ENCODE measurements at places on chromosomes 13 and 19. TPM values are rescaled to one million over a fixed set of nuclear protein-coding genes. Genes with fewer than 3 reads are reported as not detected.
A peak's percentile ranks its signal among the peaks of the same experiment; 100 is the strongest.

Gene SCEL
- total RNA-seq = 3.9 TPM

Gene APOE
- total RNA-seq = 2.5 TPM

Gene SMAD9
- 0.10 TPM for total RNA-seq

Gene PRR36
- total RNA-seq = 1.6 TPM

Gene ZSCAN4
- not detected for total RNA-seq

Gene ADGRE2
- not detected for total RNA-seq

DNA sequence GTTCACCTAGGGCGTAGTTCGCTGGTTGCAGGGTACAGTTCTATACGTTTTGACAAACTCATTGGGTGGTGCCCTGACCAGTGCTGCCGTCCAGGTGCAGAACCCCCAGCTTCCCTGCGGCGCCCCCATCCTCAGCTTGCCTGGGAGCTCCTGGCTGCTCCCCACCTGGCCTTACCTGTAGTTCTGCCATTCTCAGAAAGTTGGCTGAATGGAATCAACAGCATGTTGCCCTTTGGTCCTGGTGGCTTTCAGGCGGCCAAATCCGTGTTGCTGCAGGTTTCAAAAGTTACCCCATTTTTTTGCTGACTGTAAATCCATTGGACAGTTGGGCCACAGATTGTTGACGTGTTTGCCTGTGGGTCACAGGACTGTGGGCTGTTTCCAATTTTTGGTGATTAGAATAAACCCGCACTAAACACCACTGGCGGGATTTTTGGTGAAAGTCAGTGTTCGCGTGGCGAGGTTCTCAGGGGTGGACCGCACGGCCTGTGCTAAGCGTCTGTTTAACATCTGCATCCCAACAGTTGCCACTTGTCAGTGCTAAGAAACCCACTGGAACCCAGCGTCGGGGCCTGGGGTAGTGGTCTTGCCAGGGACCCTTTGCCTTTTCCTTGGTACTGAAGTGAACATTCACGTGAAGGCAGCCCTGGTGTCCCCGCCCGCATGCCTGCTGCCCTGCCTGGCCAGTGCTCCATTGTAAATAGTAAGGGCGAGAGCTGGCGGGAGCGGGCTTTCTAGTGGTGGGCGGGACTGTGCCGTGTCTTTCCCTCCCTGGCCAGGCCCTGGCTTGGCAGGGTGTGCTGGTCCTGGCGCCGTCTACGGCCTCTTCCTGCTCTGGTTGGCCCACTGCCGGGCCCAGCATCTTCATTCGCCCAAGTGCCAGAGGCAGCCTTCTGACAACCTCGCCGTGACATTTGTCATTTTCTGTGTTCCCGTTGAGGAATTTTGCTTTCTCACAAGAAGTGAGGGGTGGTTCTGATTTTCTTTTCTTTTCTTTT is 3.3 kb downstream of the DOT1L start:
- peak; percentile 74 for DNase-seq

- DNase-seq = no peak
These were observed 6.9 kb downstream of the MYPOP start for GRCh38 chr19:45895519-45895972.

- DNase-seq = no peak
These were observed 45.9 kb upstream of the VSTM2B start for GRCh38 chr19:29479941-29480340.

GRCh38 chr19:17394891-17395415 is 957 bp upstream of the CCDC194 start:
- peak; percentile 54 for DNase-seq

GRCh38 chr13:50969691-50970090 is 60.1 kb downstream of the RNASEH2B start:
- DNase-seq = peak; percentile 30

DNA sequence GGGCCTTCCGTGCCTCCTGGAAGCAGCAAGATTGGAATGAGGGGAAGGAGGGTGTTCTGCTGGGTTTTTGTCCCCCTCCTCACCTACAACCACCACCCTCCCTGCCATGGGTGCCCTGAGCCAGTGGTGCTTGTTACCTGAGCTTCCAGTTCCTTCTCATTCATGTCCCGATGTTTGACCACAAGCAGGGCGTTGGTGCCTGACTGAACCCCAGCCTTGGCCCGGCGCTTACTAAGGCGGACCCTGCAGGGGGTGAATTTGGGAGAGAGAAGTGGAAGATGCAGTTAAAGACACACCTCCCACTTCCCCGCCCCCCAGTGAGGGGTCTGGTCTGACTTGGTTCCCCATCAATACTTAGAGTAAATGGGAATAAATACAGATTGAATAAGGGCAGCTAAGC is 4.3 kb downstream of the PAF1 start:
- no peak for DNase-seq

GRCh38 chr13:27704681-27705080 is 83.0 kb downstream of the POLR1D start:
- no peak for DNase-seq

DNA sequence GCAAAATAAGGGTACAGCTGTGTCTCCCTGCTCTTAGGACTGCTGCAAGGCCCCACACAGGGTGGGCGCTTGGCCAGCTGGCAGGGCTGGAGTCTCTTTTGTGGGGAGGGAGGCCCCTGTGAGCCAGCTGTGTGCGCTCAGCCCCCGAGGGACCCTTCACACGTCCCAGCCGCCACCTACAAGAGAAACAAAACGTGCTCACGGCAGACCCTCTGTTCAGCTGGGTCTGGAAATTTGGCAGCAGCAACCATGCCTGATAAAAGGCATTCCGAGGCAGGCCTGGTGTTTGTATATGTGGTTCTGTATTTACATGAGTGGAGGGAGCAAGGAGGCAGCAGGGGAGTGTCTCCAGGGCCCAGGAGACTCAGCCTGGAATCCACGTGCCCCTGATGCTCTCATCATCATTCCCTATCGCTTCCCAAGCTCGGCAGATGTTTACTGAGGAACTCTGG is 49.7 kb downstream of the CRTC1 start:
- no peak for DNase-seq

DNA sequence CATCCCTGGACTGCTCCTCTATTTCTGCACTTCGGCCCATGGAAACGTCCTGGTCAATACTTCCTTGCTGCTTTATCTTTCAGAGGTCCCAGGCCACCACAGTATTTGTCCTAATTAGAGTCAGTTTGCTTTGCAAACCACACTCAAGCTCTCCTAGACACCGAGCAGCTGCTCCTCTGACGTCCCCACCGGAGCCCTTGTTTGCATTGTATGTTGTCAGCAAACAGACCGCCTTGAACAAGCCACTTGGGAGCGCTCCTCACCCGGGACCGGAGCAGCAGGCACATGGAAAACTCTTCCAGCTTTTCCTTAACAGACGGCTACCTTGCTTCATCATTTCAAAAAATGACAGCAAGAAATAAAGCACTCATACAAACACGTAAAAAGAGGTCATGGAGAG is 51.5 kb upstream of the GTF3A start:
- peak; percentile 63 for DNase-seq

DNA sequence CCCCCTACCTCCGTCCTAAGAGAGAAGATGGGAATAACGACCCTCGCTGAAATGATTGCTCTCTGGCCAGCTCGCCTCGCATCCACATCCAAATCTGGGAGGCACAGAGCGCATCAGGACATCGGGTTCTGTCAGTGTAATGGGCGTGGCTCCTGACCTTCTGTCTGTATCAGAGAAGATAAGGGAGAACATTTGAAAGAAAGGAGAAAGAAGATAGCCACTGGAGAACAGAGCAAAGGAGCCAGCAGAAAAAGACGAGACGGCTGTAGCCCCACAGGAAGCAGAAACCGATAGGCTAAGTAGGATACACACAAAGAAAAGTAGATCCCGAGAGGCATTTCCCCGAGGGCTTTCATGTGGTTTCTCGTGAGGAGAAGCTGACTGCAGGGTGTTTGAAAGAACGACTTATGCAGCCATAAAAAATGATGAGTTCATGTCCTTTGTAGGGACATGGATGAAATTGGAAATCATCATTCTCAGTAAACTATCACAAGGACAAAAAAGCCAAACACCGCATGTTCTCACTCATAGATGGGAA is 14.0 kb upstream of the GJB2 start:
- DNase-seq = no peak

DNA sequence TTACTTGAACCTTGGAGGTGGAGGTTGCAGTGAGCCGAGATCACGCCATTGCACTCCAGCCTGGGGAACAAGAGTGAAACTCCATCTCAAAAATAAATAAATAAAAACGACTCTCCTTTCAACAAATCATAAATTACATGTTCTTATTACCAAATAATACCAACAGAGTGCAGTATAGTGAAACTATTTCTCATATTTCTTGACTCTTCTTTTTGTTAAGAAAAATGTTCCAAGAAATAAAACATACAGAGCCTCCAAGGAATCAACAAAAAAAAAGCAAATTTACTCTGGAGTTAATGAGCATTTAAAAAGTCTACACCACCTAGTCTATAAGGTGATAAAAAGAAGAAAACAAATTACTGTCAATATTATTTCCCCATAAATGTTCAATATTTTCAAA is 188.8 kb downstream of the KLF12 start:
- DNase-seq = no peak

GRCh38 chr19:43675269-43675879 is 5.4 kb upstream of the PLAUR start:
- peak; percentile 99 for DNase-seq

GRCh38 chr13:44617648-44618047 is 41.5 kb upstream of the TSC22D1 start:
- DNase-seq = no peak

- peak; percentile 18 for DNase-seq
These were observed 65.8 kb upstream of the STARD13 start for GRCh38 chr13:33351319-33351718.

DNA sequence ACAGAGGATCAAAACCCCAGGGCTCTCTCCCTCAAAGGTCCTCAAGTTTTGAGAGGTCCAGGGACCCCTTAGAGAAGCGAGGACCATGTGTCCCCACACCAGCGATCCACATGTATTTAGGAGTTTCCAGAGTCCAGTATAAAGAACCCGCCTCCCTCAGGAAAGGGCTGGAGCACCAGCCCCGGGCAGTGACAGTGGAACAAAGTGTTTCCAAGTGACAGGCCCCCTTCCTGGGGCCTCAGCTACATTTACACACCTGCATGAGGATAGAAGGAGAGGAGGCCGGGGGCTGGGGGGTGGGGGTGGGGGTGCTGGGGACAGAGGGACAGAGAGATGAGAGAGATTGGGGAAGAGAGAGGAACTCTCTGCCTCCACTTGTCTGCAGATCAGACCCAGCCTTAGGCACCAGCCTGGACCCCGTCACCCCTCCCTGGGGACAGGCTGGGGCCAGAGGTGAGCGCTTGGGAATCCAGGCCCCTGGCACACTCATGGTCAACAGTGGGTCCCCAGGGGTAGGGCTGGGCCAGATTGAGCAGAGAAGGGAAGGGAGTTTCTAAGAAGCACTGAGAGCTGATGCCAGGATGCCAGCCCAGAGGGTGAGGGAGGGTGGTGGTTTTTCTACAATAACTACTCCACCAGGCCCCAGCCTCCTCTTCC is 802 bp downstream of the BCAM start:
- peak; percentile 32 for DNase-seq

- DNase-seq = no peak
These were observed 251.5 kb upstream of the STARD13 start for GRCh38 chr13:33537026-33537425.

DNA sequence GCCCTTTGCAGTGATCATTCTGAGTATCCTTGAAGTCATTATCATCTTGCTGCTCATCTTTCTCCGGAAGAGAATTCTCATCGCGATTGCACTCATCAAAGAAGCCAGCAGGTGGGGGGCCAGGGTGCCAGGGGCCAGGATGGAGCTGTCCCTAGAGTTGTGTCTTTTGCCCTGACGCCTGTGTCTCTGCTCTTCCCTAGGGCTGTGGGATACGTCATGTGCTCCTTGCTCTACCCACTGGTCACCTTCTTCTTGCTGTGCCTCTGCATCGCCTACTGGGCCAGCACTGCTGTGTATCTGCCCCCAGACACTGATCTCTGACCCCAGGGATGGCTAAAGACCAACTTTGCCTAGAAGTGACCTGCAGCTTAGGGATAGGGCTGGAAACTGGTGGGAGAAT is 9.6 kb downstream of the SLC44A2 start:
- no peak for DNase-seq

- no peak for DNase-seq
These were observed 270.9 kb downstream of the LMO7 start for GRCh38 chr13:75907044-75907443.
